AG04449 (cell line): ENCODE measurements at places on chromosomes 5 and 9.

- DNase-seq = no peak
Measured at GRCh38 chr5:23026252-23027170, 173.4 kb upstream of the CDH12 start.

GRCh38 chr5:180126716-180127681, 55.4 kb upstream of the RNF130 start:
- no peak for DNase-seq

DNA sequence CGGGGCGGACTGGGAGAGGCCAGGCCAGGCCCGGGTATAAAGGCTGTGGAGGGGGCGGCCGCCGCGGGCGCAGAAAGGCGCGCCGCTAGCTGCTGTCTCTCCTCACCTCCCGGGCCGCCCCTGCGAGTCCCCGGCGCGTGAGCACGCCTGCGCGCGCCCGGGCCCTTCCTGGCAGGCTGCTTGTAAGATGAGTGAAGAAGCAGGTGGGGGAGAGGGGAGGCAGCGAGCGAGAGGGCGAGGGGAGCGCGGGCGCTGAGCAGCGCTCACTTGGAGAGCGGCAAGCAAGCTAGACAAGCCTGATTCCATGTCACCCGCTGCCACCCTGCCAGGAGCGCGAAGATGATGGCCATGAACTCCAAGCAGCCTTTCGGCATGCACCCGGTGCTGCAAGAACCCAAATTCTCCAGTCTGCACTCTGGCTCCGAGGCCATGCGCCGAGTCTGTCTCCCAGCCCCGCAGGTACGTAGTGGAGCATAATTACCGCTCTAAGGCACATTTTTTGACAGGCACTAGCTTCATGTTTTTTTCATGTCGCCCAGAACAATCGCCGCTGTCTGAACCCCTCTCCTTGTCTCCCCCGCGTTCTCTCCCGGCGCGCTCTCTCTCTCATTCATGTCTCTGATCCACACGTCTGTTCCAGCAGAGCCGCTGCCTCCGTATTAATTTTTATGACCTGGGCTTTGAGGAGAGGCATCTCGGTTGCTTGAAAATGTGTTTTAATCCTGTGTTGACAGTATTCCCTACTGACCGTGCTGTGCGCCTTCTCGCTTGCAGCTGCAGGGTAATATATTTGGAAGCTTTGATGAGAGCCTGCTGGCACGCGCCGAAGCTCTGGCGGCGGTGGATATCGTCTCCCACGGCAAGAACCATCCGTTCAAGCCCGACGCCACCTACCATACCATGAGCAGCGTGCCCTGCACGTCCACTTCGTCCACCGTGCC, at the start of gene POU4F3:
POU4F3 (plus strand) TSS at position 66 of the 941 bp plus-strand sequence; CDS start at position 340, 274 bp downstream.
- no peak for DNase-seq

DNA sequence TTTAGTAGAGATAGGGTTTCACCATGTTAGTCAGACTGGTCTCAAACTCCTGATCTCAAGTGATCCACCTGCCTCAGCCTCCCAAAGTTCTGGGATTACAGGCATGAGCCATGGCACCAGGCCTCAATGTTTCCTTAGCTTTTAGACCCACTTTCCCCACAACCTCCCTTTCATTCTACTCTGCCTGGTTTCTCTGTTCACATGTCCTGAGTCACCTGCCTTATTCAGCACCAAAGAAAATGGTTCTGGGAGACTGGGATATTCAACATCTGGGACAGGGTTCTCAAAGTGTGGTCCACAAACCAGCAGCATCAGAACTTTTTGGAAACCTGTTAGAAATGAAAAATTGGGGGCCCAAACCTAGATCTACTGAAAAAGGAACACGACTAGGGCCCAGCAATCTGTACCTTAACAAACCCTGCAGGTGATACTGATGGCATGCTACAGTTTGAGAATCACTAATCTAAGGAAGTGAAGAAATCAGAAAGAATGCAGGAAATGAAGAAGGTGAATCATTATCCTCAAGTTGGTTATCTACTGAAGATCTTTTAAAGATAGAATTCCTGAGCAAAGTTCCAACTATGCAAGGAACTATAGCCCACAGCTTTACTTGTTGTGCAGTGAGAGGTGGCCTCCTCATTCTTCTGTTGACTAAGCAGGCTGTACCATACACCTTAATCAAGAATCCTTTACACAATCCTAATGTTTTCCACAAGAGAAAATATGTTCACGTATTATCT, 51.8 kb upstream of the CTNNAL1 start:
- no peak for DNase-seq

- no peak for DNase-seq
Measured at GRCh38 chr9:92590377-92590776, 54.6 kb upstream of the ECM2 start.

DNA sequence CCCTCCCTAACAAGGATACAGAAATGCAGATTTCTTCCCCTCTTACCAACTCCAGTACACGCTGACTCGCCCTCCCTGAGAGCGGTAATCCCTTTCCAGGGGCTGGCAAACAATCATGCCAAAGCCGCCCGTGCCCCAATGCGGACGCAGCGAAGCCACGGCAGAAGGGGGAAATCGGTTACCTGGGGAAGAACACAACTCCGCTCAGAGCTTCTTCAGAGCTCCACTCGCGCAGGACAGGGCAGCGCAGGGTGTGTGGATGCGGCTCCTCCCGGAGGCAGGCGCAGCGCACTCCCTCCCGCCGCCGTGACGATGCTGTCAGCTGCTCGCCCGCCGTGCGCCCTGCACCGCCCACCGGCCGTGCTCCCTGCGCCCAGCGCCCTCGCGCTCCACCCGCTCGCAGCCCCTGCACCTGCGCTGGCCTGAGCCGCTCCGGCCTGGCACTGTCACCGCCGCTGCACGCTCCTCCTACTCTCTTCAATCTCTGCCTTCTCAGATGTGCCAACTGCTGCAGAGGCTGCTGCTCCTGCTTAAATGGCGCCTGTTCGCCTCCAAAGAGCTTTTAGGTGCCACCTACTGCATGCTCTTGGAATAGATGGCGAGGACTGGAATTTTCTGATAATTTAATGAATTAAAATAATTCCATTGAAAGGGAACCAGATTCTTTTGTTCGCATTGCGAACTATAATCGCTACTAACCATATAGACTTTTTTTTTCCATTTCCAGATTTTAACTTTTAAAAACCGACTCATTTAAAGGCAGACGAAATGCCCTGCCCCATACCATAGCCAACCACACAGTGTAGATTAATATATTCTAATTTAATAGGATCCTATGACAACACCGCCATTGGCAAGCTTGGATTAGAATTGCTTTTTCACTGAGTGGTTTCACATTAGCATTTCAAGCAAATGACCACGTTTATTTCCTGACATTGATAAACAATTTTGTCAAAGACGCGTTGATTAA, at the start of gene DIRAS2:
DIRAS2 (minus strand) TSS at position 255 of the 970 bp plus-strand sequence. CDS start 28,997 bp downstream, outside the sequence.
- DNase-seq = no peak

GRCh38 chr5:123517476-123517875, 5.5 kb downstream of the CSNK1G3 start:
- DNase-seq = no peak

DNA sequence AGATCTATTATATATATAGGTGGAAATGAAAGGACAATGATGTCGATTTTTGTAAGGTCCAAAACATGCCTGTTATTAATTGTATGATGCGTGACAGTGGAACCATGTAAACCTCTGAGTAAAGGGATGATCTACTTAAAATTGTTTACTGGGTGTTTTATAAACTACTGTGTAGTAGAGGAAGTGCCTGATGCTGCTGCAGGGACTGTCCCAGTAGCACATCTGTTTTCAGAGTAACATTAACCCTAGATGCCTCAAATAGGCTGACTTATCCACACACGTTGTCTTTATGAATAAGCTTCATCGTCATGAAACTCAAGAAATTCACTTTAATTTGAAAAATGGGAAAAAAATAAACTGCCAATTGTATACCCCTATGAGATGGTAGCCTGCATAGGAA, 1.7 kb downstream of the CAMK4 start:
- DNase-seq = no peak

DNA sequence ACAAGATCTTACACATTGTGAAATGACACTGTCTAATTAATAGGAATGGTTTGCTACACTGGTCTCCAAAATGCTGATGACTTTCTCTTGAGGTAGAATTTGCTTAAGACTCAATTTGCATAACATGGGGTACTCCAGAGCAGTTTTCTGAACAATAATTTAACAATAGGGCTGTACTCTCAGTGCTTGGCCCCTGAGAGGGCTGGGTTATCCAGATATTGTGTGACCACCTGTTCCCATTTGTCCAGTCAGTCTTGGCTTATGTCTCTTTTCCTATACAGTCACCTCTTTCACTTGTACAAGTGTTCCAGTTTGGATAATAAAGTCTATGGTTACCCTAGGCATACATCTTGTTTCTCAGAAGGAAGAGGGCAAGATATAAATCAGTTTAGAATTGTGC, 17.9 kb downstream of the ZSWIM6 start:
- DNase-seq = no peak

- no peak for DNase-seq
Measured at GRCh38 chr5:175452166-175452565, 8.2 kb upstream of the DRD1 start.

DNA sequence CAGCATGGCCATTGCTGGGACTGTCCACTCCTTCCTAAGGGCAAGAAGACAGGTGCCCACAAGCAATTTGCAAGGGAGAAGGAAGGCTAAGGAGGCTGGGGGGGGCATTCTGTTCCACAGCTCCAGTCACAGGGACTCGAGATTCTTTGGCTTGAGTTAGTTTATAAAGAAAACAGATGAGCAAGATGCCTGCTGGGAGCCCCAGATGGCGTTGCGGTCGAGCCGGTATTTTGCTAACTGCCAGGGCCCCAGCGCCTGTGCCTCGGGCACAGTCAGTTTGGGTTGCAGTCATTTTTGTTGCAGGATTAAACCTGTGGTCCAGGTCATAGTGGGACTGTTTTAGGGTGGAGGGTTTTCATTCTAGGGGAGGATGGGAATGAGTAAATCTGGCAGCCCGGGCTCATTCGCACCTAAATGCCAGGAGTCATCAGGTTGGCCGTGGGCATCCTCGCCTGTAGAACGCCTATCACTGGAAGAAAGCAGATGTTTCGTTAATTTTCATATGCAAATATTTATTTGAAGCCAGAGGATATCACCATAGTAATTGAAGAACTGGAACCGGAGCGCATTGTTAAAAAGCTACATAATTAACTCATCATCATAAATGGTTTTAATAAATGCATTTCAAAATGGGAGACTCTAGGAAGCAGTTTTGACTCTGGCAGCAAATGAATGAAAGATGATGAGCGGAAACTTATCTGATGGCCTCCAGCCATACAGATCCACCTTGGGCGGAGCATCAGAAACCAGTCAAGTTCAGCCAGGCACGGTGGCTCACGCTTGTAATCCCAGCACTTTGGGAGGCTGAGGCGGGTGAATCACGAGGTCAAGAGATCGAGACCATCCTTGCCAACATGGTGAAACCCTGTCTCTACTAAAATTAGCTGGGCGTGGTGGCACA, 87.1 kb upstream of the FCN2 start:
- no peak for DNase-seq

GRCh38 chr5:158812408-158812807, 287.3 kb downstream of the EBF1 start:
- no peak for DNase-seq

- no peak for DNase-seq
Measured at GRCh38 chr5:143086546-143086907, 316.4 kb downstream of the ARHGAP26 start.

DNA sequence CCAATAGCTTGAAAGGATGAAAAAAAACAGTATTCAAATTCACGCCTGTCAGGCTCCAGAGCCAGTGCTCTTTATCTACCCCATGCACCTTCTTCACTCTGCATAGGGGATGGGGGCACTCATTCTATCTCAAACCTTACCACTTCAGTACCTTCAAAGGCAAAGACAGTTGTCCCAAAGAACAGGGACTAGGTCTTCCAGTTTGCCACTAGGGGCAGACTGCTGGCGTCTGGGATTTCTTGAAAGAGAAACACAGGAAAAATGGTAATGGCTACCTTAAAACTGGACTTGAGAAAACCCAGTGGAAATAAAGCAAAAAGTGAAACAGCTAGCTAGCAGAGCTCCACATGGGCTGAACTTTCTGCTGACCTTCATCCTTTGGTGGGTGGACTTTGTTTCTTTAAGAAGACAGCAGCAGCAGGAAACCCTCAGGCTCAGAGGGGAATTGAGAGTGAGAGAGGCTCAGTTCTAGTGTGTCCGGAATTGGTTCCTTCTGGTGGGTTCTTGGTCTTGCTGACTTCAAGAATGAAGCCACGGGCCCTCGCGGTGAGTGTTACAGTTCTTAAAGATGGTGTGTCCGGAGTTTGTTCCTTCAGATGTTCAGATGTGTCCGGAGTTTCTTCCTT, 41.0 kb upstream of the SLC36A1 start:
- no peak for DNase-seq

DNA sequence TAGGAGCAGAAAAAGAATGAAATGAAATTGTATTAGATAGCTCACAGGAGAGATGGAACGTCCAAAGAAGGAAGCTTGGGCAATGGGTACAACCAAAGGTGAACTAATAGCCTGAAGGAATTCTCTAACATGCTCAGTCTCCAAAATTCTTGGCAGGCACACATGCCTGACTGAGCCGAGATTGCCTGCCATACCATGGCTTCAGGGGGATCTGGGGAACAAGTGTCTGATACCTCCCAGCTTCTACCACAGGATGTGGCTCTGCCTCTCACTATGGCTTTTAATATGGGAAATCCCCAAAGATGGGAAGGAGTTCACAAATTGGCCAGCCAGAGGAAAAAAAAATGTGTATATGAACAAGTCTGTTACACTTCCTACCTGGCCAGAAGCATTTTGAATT, 3.6 kb upstream of the PALM2AKAP2 start:
- no peak for DNase-seq

DNA sequence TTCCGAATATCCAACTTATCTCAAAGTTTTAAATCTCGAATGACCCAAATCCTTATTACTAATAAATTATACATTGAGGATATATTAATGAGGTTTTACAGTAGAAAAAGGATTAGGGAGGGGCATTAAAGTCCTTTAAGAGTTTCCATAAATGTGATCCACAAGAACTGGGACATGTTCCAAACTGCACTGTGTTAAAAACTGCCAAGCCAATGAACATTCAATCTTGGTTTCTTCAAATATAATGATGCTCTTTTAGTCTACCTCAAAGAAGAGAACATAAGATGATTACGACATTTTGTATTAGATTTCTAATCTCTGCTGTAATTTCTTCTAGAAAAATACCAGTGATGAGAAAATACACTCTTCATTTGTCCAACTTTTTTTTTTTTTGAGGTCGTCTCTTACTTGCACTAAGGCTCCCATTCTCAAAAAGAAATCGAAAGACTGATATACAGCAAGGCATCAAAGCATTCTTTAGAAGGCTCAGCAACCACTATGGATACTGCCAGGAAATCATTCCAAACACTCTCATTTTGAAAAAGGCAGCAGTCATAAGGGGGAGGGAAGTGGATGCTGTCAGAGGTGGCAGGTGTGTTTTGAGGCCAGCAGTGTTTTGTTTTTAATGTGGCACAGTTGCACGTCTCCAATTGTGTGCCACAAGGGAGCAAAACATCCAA, 1.7 kb downstream of the PTAR1 start:
- DNase-seq = no peak

- no peak for DNase-seq
Measured at GRCh38 chr5:170403675-170404074, 14.5 kb upstream of the KCNMB1 start.

GRCh38 chr9:92631452-92632343, 38.2 kb downstream of the IPPK start:
- DNase-seq = no peak

- peak; percentile 60 for DNase-seq
Measured at GRCh38 chr5:87393331-87393730, 19.4 kb downstream of the CCNH start.
